ENCODE measurements at places on chromosomes 2 and 18.
A peak's percentile ranks its signal among the peaks of the same experiment; 100 is the strongest.

DNA sequence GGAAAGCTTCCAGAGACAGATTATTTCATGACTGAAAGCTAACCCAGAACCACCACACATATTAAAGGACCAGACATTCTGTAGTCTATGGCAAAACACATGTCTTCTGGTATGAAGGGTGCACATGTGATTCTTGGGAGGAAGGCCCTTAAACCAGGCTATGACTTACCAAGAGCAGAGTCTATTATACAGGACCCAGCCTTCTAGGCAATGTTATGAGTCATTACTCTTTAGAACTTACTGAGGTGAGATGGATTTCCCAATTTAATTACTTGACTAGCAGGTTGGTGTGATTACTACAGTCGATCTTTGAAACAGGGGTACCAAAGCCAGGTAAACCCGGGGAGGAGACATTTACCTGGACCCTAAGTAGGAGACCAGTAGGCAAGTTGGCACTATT is 350.8 kb downstream of the TRIB2 start:
- DNase-seq, result no peak

DNA sequence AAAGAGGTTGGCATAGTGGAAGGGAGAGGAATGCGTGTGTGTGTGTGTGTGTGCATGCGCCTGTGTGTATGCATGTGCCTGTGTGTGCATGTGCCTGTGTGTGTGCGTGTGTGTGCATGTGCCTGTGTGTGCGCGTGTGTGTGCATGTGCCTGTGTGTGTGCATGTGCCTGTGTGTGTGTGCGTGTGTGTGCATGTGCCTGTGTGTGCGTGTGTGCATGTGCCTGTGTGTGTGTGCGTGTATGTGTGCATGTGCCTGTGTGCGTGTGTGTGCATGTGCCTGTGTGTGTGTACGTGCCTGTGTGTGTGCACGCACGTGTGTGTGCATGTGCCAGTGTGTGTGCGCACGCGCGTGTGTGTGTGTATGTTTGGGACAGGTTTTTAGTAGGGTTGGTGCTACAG is 205.1 kb downstream of the MEMO1 start:
- DNase-seq, result no peak

- DNase-seq, result peak; percentile 73
Measured at GRCh38 chr18:46946656-46947282, 29.4 kb downstream of the KATNAL2 start.

GRCh38 chr2:7012141-7012764 is 95.0 kb downstream of the RNF144A start:
- no peak for DNase-seq

- DNase-seq, result no peak
Measured at GRCh38 chr2:39408351-39409136, 28.5 kb downstream of the MAP4K3 start.

- no peak for DNase-seq
Measured at GRCh38 chr2:220096406-220096805, 469.0 kb downstream of the SLC4A3 start.

Data from GM13976 (cell line).